ENCODE measurements at places on chromosomes 1 and 21.

GRCh38 chr1:54297596-54298283, 97.8 kb downstream of the MRPL37 start:
- peak; percentile 43 for DNase-seq

- DNase-seq: no peak
These were observed 2.6 kb upstream of the LUZP1 start for GRCh38 chr1:23171181-23171755.

GRCh38 chr1:30889511-30889910, 19.0 kb downstream of the SDC3 start:
- peak; percentile 83 for DNase-seq

- no peak for DNase-seq
These were observed 95.1 kb downstream of the RERE start for GRCh38 chr1:8722366-8722765.

DNA sequence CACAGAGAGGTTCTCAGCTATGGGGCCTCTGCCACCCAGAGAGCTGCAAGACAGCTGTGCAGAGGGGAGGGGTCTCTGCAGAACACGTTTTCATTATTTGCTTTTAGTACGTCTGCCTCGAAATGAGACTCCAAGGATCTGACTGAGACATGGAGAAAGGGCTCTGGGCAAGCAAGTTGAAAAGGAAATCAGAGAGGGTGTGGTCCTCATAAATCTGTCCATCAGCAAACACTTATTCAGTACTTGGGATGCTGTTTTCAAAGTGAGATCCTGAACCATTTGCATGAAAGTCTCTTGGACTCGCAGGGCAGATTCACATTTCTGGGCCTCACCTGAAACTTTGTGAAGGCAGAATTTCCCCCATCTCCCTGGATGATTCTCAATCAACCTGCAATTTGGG, 197.4 kb upstream of the GALNT2 start:
- DNase-seq: no peak

DNA sequence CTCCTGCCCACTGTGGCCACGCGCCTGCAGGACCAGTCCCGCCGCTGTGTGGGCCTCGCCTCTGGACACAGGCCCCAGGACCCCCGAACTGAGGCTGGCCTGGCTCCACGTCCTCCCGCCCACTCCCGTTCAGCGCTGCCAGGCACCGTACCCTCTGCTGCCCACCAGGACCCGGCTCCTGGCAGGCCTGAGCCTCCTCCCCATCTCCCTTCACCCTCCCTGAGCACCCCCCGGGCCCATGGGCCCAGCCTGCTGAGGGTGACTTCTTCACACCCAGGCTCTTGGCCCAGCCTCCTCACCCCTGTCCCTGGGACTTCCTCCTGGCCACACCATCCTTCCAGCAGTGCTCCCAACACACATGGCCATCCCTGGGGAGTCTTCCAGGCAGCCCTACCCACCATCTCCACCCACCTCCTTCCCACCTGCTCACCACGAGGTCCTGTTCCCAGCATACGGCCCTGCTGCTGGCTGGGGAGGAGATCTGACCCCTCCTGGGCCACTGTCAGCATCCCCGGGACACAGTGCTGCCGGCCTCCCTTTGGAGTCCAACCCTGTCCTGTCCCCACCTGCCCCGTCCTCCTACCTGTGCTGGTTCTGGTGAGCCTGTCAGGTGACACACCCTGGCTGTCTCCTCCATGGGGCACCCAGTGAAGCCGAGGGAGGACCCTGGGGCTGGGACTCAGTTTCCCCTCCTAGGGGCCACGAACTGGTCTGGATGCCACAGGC, 53.7 kb downstream of the SLX9 start:
- DNase-seq: no peak

DNA sequence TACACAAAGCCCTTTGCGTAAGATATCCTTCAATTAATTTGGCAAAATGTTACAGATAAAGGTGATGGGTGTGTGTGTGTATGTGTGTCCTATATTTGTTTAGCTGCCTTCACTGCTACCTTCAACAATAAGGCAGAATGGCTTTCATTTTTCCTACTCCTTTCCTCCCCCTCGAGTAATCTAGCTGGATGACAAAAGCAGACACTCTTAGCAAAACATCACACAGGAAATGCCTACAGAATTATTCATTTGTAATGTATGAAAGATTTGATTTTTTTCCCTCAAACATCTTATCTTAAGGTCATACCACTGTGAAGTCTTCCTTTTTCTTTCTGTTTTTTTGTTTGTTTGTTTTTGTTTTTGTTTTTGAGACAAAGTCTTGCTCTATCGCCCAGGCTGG, 10.6 kb downstream of the PTPN22 start:
- DNase-seq: peak; percentile 83

DNA sequence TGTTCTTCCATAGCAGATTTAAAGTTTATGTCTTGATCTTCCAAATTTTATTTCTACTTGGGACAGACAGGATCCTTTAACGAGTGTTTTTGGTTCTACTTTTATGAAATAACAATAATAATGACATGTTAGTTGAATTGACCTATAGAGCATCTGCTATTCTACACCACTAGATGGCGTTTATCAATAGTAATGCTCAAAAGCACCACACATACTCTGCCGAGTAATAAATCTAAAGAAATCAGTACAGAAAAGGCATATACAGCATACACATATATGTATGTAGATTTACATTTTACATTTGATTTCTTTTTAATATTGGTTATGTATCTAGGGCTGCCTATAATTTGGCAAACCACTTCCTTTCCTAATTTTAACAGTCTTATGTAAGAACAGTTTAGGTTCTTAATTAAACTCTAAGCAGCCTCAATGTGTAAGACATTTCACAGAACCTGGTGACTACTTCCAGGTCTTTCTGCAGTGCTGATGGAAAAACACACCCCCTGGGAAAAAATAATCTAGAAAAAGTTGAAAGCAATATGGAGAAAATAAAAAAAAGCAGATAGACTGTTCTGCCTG, 5.9 kb upstream of the SIPA1L2 start:
- peak; percentile 57 for DNase-seq

DNA sequence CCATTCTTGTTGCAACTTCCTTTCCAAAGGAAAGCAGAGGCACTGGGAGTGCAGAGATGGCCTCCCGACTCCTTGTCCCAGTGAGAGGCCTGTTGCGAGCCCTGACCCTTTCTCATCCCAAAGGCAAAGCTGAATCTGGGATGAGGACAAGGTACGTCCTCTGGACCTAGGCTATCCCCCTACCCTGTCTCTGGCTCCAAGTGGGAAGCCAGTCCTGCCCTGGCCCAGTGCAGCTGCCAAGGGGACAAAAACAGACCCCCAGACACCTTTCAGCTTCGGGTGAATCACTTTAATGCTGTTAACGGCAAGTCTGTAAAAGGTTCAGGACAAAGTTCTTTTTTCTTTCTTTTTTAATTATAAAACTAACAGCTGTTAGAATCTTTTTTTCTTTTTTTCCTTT, 2.5 kb downstream of the TSSK3 start:
- DNase-seq: no peak

Data from fibroblast of upper back skin (primary cell).